ENCODE measurements at places on chromosomes 6 and 20.

GRCh38 chr6:15443119-15443830 is 197.4 kb downstream of the JARID2 start:
- DNase-seq, result peak; percentile 68

GRCh38 chr6:168988801-168989200 is 264.8 kb downstream of the THBS2 start:
- no peak for DNase-seq

DNA sequence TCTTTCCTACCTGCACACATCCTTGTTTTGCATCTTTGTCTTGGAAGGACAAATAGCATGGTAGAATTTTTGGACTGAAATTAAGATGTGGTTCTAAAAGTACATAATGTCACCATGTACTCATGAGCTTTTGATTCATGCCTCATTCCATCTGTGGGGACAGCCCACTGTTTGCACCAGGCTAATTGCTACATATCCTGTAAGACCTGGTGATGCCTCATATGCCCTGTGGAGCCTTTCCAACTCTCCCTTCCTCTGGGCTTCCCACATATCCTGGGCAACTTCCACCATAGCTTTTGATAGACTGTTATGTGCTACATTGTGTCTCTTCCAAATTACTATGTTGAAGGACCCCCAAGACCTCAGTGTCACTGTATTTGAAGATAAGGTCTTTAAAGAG is 213.6 kb upstream of the PREP start:
- no peak for DNase-seq

DNA sequence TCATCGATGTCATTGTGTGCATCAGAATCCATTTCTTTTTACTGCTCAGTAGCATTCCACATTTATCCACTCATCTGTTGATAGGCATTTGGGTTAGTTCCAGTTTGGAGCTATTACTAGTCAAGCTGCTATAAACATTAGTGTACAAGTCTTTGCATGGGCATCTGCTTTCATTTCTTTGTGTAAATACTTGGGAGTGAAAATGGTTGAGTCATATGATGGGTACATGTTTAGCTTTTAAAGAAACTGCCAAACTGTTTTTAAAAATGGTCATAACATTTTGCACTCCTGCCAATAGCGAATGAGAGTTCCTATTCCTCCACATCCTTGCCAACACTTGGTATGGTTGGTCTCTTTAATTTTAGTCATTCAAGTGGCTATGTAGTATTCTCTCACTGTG is 21.2 kb upstream of the SLC22A2 start:
- no peak for DNase-seq

DNA sequence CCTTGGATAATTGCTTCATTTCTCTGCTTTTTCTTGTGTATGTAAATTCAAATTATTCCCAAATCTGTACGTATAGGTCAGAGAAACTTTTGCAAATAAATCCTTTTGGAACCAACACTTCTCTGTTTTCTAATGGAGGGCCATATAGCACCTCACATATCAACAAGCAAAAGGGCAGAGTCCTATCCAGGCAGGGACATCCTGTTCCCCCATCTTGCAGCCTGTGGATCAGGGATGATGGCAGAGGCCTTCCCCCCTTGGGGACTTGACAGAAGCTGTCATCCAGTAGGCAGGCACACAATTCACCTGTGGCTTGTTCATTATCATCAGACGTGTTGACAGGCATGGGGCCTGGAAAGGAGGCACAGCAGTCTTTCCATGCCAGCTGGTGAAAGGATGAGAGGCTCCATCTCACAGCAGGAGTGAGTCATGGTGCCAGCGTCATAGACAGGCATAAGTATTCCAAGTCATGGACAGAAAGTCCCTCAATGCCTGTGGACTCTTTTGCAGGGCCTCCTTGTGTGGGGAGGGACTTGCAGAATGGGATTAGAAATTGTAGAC is 31.8 kb upstream of the PLEKHG1 start:
- no peak for DNase-seq

DNA sequence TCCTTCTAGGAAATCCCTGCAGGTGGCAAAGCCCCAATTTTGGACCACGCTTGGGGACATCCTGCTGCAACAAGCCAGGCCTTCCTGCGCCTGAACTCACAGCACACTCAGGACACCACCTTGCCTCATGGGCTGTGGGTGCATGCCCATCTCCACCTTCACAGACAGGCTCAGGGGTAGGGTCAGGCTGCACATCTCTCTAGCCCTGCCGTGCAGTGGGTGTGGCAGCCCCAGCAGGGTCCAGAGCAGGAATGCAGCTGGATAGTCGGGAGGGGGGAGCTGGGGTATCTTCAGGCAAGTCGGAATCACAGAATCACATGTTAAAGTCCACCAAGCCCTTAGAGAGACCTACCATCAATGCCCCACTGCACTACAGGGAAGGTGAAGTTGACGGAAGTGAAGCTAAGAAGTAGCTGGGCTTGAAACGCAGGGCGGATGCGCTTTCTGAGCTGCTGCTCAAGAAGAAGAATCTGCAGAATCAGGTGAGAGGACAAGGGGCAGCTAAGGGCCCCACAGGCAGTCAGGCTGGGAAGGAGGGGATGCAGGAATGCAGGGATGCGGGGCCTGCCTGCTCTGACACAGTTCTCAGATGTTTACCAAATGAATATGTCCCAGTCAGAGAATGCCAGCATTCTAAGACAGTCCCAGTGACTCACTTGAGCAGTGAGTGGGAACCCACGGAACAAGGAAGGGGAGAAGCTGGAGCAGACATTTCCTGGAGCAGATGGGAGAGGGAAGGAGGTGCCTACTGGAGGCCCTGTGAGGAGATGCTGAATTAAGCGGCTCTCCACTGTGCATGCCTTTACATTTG is 11.3 kb downstream of the SERPINB6 start:
- no peak for DNase-seq
